ENCODE measurements at places on chromosomes 7 and 10. TPM values are rescaled to one million over a fixed set of nuclear protein-coding genes. Genes with fewer than 3 reads are reported as not detected.

FOXI2 gene
- not detected for total RNA-seq

MAT1A gene
- total RNA-seq = not detected

GPR22 gene
- total RNA-seq = not detected

HOXA1 gene
- total RNA-seq = 2.0 TPM

- DNase-seq = no peak
Observed at GRCh38 chr7:113715262-113715661, 203.5 kb downstream of the PPP1R3A start.

- DNase-seq = no peak
Observed at GRCh38 chr7:142319970-142320369, 62.1 kb upstream of the PRSS58 start.

DNA sequence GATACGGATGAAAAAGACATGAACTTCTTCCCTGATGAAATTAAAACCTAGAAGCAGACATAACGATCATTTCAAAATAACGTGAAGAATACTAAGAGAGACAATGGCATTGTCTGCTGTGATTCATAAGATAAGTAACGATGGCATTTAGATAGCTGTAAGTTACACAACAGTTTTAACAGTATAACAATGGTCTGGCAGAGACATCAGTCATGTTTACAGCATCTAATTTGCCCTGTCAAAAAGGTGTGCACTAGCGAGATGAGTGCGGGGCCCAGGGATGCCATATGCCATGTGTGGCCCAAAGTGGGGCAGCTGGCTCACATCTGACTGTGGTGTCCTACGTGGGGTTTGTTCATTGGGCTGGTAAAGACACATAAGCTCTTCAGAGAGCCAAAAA, 55.7 kb upstream of the RHEB start:
- DNase-seq = no peak

DNA sequence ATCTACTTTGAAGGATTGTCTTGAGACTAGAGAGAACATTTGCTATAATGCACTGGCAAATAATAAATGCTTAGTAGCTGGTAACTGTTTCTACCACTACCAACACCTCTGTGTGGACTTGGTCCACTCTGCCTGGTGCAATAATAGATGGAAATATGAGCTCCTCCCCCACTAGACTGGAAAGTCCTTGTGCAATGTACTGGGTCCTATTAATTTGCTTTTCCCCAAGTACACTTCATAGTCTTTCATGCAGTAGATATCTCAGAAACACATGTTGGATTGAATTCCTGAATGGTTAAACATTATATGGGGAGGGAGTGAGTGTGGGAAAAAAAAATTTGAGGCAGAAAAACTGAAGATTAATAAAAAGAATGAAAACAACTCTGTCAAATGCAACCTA, 119.3 kb downstream of the C10orf90 start:
- no peak for DNase-seq

GRCh38 chr10:60485025-60485424, 95.3 kb upstream of the ANK3 start:
- DNase-seq = no peak

DNA sequence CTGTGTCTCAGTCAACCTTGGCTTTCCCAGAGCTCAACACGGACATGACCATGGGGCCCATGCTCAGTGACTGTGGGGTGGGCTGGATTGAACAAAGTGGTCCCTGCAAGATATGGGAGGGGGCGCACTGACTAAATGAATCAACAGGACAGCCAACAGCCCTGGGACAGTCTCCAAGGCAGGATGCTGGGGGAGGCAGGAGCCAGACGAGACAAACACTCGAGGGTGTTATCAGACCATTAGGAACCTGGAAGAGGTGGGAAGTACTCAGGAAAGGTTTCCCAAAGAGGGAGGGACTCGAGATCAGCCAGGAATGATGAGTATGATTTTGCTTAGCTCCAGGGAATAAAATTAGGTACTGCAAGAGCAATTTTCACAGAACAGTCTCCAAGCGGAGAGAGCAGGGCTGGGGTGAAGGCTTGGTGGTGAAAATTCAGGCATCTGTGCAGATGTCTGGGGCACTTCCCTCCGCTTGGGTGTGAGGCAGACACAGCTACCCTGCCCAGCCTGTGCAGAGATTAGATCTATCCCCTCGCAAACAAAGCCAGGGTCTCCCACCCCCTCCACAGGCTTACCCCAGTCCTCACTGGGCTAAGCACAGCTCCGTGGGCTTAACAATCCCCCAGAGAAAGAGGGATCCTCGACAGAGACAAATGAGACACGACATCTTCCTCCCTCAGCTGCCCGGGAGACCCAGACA, 261.1 kb upstream of the ZMIZ1 start:
- no peak for DNase-seq

- peak; percentile 44 for DNase-seq
Observed at GRCh38 chr10:113854013-113854760, at the start of the genes DCLRE1A and NHLRC2. Gene DCLRE1A (minus strand): TSS chr10:113854082. CDS start chr10:113853182, 900 bp downstream. Gene NHLRC2 (plus strand): TSS chr10:113854661. CDS start chr10:113854873, 212 bp downstream.

- peak; percentile 77 for DNase-seq
Observed at GRCh38 chr10:6399231-6399741, 180.8 kb downstream of the PRKCQ start.

DNA sequence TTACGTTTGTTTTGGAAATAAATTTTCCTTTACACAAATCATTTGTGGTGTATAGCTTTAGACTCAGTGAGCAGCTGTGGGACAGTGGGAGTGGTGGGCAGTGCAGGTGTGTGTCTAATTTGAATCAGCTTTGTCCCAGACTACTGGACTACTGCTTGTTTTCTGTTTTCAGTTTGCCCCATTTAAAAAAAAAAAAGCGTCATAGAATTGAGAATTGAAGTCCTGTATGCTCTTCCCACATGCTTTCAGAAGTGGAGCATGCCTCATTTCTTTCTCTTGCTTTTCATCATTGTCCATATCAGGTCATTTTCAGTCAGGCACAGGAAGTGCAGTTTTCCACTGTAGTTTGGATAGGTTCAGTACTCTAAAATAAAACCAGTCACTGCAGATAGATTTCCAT, 66.1 kb downstream of the SHH start:
- no peak for DNase-seq

GRCh38 chr7:113912876-113913275, 5.9 kb downstream of the PPP1R3A start:
- no peak for DNase-seq

- no peak for DNase-seq
Observed at GRCh38 chr7:116800594-116800993, 61.8 kb upstream of the CAPZA2 start.

GRCh38 chr10:36494371-36494770, 631.0 kb upstream of the ANKRD30A start:
- DNase-seq = no peak
